GM12878 (cell line): ENCODE measurements at places on chromosomes 3 and 15. TPM values are rescaled to one million over a fixed set of nuclear protein-coding genes. Genes with fewer than 3 reads are reported as not detected.

GRCh38 chr3:70224337-70224736, 88.1 kb downstream of the MDFIC2 start:
- DNase-seq = no peak

- DNase-seq = no peak
Measured at GRCh38 chr15:73558529-73558928, 74.7 kb downstream of the NPTN start.

GRCh38 chr3:47456984-47457383, 18.8 kb downstream of the SCAP start:
- no peak for DNase-seq

DNA sequence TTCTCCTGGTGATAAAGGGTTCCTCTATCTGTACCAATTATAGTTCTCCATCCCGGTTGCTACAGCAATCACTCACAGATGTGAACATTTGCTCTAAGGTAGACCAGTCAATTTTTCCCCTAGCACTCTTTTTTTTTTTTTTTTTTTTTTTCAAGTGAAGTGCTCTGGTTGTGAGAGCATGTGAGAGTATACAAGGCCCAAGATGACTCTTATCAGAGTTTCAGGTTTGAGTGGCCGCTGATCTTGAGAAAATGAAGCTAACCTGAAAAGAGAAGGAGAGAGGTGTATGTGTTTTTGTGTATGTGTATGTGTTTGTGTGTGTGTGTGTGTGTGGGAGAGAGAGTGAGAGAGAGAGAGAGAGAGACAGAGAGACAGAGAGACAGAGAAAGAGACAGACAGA, 44.4 kb upstream of the OTOL1 start:
- DNase-seq = no peak

ASB14 gene
- not detected in 2 replicates for total RNA-seq

PRKAR2A gene
- total RNA-seq = 38.2 and 46.2 TPM in 2 replicates

DOCK3 gene
- total RNA-seq = 0.03 TPM in 1 of 2 replicates, not detected in the other
